Astrocyte of the spinal cord (primary cell): ENCODE measurements at places on chromosomes 16 and 17.
A peak's percentile ranks its signal among the peaks of the same experiment; 100 is the strongest.

- DNase-seq: peak; percentile 65
Observed at GRCh38 chr16:17318238-17318637, 152.5 kb downstream of the XYLT1 start.

- DNase-seq: no peak
Observed at GRCh38 chr16:5891296-5891695, 793.7 kb upstream of the EEF2KMT start.

GRCh38 chr17:6343736-6344135, 91.2 kb downstream of the AIPL1 start:
- no peak for DNase-seq

- DNase-seq: no peak
Observed at GRCh38 chr16:55846598-55847346, 13.9 kb upstream of the CES1 start.

DNA sequence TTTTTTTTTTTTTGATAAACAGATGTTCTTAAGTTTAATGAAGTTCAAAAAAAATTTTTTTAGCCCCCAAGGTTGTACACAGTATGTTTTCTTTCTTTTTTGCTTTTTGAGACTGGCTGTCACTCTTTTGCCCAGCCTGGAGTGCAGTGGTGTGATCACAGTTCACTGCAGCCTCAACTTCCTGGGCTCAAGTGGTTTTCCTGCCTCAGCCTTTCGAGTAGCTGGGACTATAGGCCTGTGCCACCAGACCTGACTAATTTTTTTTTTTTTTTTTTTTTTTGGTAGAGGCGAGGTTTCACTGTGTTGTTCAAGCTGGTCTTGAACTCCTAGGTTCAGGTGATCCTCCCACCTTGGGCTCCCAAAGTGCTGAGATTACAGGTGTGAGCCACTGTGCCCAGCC, 12.8 kb downstream of the ITGAE start:
- DNase-seq: no peak
